Amygdala (tissue), 56 donors: ENCODE measurements at places on chromosomes 5 and 9.
A peak's percentile ranks its signal among the peaks of the same experiment; 100 is the strongest.

- DNase-seq: no peak
These were observed 115.8 kb downstream of the CEMIP2 start for GRCh38 chr9:71652480-71652879.

- no peak for DNase-seq
These were observed 211.9 kb downstream of the ACTL7B start for GRCh38 chr9:108643731-108644510.

- no peak for DNase-seq
These were observed 127.2 kb upstream of the LARP1 start for GRCh38 chr5:154627698-154628678.

- no peak for DNase-seq
These were observed 158.7 kb downstream of the TMEM167A start for GRCh38 chr5:82918311-82919031.

- DNase-seq: no peak
These were observed 7.6 kb downstream of the RPL37 start for GRCh38 chr5:40827188-40827977.

- DNase-seq: no peak
These were observed 30.0 kb downstream of the PLPP7 start for GRCh38 chr9:131319486-131319885.

DNA sequence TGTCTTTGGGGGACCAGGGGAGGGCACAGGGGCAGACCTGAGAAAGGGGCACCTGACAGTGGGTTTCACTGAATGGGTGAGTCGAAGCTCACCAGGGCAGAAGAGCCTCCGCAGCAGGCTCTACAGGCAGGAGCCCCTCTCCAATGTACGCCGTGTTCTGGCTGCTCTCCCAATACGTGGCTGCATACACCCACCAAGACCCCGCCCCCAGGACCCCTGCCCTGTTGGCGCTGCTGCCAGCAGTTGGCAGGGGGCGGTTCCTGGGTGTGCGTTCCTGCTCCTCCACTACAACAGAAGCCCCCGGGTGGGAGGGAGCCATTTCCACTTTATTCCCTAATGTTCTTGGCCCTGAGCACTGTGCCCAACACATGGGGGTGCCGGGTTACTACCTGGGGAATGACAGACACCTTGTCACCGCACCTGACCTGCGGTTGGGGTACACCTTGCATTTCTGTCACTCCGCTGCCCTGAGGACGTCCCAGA lies 30.3 kb downstream of the SARDH start:
- DNase-seq: no peak

DNA sequence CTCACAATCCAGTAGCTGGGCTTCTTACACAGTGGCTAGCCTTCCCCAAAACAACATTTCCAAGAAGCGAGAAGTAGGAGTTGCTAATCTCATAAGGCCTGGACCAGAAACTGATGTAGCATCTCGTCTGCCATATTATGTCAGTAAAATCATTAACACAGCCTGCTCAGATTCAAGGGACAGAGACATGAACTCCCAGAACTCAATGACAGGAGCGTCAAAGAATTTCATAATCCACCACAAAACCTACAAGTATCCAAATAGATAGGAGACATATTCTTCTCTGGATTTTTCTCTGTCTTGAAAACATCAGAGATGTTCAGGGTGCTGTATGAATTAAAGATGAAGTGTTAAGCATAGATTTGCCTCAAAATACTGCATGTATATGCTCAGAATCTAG lies 457.6 kb upstream of the ACTBL2 start:
- DNase-seq: no peak

- DNase-seq: no peak
These were observed 471.8 kb downstream of the BNC2 start for GRCh38 chr9:16398691-16399090.

DNA sequence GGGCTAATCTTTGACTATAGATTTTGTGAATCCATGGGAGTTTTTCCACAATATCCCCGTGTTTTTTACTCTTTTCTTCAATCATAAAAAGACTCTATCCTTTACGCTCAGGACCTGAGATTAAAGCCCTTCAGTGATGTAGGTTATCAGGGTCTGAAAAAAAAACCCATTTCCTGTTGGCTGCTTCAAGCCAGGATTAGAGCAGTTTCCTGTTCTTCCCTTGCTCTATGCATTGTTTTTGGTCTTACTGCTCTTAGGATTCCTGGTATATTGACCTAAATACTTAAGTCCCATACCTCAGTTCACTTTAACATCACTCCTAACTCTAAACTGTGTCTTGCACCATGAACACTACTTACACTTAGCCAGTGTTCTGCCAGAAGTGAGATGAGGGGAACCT lies 319.3 kb upstream of the CHD1 start:
- DNase-seq: no peak

DNA sequence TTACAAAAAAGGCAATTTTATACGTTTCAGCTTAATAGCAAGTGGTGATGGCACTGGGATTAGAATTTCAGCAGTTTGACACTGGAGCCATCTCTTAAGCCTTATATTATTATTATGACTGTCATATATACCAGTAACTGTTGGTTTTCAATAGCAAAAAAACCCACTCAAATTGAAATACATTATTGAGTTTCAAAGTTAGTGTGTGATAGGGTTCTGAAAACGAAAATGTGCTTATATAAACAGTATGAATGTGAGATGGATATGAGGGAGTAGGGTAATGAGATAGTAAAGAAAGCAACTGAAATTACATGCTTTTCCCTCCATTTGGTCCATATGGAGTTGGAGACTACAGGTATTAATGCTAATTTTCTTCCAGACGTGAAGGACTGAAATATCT lies 68.6 kb upstream of the ACTBL2 start:
- no peak for DNase-seq

GRCh38 chr5:107319901-107320300 lies 350.8 kb downstream of the EFNA5 start:
- no peak for DNase-seq

DNA sequence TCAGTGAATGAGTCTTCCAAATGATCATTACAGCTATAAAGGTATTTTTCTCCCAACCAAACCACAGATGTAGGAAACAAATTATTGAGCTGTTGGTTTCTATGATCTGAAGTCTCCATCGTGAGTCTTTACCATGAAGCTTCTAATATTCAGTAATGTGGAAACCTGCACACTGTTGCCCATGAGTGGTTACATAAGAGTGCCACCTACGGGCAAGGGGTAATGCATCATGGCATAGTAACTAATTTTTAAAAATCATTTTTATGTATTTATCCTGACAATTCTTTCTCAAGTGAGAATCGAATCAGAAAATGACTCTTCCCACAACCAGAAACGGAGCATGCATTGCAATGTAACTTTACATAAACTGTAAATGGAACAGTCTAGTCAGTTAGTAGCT lies 282.5 kb upstream of the SMARCA2 start:
- no peak for DNase-seq

- no peak for DNase-seq
These were observed 21.5 kb downstream of the GFPT2 start for GRCh38 chr5:180331647-180331950.

DNA sequence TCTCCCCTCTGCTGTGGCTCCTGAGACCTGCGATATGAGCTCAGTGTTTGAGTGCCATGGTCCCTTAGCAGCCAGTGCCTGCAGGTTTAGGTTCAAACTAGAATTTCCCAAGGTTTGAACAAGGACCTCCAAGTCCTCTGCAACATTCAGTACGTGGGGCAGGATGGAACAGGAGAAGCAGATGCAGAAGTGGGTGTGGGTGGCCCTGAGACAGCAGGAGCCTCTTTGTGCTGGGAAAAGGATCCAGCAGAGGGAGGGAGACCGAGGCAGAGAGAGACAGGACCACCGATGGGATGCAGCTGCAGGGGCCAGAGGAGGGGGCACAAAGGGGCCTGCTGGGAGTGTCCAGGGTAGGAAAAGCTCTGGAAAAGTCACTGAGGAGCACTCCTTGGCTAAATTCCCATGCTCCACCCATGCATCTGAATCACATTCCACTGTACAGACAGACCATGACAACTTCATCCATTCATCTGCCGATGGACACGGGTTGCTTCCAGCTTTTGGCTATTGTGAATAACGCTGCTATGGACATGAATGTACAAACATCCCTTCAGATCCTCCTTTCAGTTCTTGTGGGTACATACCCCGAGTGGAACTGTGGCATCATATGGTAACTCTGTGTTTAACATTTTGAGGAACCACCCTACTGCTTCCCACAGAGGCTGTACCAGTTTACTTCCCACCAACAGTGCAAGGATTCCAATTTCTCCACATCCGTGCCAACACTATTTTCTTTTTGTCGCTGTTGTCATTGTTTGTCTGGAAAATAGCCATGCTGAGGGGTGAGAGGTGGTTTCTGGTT lies 26.7 kb upstream of the SUSD3 start:
- no peak for DNase-seq

DNA sequence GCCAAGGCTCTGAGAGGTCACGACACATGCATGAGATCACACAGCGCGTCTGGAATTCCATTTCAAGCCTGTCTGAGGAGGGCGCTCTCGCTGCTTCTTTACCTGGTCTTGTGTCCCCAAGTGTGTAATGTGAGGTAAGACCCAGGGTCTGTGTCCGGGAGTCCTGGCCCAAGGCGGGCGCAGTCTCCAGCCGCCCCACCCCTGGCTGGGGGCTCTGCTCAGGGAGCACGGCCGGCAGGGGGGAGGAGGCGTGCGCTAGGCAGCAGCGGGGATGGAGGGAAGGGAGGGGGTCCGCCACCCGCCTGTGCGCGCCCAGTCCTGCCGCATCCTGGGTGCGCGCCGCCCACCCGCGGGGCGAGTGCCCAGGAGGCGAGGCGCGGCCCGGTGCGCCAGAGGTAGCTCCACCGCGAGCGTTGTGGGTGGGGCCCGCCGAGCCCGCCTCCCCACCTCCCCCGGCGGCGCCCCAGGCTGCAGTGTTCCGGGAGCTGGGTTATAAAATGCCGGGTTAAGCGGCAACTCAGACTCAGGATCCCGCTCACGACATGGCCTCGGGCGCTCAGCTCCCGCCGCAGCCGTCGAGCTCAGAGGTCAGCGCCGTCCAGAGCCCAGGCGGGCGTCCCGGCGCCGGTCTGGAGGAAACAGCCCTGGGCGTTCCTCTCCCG lies at the start of gene CCNI2:
TSS of gene CCNI2 (plus strand) at position 473 of the 662 bp plus-strand sequence. CDS start at position 543, 70 bp downstream.
- peak; percentile 53 for DNase-seq

- no peak for DNase-seq
These were observed 4.4 kb upstream of the FER start for GRCh38 chr5:108743319-108743718.

GRCh38 chr9:25225938-25226760 lies 452.1 kb downstream of the TUSC1 start:
- DNase-seq: no peak

DNA sequence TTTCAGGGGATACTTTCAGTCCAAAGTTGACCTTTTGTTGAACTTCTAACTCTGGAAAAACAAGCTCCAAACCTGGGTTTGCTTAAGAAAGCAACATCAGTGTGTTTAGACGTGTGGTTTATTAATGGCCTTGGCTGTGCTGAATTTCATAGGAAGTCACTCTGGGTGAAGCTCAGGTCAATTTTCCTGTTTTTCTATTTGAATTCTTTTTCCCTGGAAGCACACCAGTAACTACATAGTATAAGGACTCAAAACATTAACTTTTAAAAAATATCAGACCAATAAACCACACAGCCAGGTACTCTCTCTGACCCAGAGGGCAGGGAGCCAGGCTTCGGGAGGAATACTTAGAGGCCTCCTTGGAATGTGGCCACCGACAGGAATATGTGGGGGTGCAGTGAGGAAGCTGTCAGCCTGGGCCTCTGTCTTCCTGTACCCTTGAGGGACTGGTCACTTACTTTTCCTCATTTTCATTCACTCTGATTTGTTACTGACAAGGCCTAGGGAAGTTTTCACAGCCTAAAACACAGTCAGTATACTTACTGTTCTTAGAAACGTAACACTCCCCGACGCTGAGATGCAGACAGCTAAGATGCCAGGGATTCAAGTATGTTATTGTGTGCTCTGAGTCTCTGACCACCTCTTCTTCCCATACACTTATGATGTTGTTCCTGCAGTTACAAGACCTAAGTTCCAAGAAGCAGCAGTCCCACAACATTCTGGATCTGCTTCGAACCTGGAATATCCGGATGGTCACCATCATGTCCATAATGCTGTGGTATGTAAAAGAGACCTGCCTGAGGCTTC lies 18.9 kb downstream of the SLC22A5 start:
- no peak for DNase-seq

GRCh38 chr5:68033961-68034571 lies 181.5 kb upstream of the PIK3R1 start:
- no peak for DNase-seq

GRCh38 chr5:124574521-124575436 lies 171.7 kb downstream of the ZNF608 start:
- DNase-seq: no peak

- no peak for DNase-seq
These were observed 30.6 kb upstream of the SEMA4D start for GRCh38 chr9:89528540-89528939.

DNA sequence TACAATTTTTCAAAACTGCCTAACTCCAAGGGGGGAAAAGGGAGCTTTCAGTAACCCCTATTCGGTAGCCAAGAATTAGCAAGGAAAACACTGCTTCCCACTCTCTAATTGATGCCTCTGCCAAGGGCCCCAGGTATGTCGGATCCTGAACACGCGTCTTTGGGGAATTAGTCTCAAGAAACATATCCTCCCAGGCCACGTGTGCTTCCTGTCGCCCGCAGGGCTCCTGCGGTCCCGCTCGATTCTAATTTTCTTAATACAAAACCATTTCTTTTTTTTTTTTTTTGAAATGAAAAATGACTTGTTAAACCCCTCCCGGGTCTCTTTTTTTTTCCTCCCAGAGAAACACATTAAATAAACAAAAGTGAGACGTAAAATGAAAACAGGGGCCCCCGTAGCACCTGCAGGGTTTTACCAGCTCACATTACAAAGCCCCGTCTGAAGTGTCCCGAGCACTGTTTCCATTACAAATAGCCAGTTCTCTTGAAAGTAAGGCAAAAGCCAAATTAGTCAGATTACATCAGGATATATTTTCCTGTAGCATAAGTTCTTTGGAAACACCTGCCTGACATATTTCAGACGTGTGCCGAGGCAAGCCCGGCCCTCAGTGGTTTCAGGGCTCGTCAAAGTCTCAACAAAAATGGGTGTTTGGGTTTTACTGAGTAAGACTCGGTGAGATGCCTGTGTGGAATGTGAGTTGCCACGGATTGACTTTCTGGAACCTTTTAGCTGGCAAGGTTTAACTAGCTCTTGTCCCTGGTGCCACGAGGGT lies 21.5 kb downstream of the SMIM23 start:
- no peak for DNase-seq

DNA sequence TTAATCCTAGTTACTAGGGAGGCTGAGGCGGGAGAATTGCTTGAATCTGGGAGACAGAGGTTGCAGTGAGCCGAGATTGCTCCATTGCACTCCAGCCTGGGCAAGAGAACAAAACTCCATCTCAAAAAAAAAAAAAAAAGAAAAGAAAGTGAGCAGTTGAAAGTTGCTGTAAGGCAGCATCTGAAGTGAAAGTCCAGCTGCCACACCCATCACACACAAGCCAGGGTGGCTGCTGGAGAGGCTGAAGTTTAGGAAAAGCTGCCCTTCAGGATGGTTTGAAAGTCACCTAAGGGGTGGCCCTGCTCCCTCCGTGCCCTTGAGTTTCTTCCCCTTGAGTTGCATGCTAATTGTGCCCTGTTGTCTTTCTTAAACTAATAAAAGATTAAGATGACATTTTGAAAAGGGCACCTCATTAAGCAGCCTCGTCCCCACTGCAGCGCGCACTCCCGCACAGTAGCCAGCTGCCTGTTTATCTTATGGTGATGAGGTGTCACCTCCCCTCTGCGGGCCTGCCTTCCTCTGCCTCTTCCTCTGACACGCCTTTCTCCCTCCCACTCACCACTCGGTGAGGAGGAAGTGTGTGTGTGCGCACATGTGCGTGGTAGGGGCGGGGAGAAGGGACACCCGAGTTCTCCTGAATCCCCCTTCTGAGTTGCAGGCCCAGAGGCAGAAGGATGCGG lies 104.2 kb upstream of the PANK3 start:
- DNase-seq: no peak
